ENCODE measurements at places on chromosomes 5 and 9. TPM values are rescaled to one million over a fixed set of nuclear protein-coding genes. Genes with fewer than 3 reads are reported as not detected.

The DMGDH gene
- not detected for total RNA-seq

The BHMT2 gene
- not detected for total RNA-seq

The ANKRD20A1 gene
- total RNA-seq: 1.2 TPM

The ENTPD2 gene
- 0.34 TPM for total RNA-seq

The ACOT12 gene
- not detected for total RNA-seq

DNA sequence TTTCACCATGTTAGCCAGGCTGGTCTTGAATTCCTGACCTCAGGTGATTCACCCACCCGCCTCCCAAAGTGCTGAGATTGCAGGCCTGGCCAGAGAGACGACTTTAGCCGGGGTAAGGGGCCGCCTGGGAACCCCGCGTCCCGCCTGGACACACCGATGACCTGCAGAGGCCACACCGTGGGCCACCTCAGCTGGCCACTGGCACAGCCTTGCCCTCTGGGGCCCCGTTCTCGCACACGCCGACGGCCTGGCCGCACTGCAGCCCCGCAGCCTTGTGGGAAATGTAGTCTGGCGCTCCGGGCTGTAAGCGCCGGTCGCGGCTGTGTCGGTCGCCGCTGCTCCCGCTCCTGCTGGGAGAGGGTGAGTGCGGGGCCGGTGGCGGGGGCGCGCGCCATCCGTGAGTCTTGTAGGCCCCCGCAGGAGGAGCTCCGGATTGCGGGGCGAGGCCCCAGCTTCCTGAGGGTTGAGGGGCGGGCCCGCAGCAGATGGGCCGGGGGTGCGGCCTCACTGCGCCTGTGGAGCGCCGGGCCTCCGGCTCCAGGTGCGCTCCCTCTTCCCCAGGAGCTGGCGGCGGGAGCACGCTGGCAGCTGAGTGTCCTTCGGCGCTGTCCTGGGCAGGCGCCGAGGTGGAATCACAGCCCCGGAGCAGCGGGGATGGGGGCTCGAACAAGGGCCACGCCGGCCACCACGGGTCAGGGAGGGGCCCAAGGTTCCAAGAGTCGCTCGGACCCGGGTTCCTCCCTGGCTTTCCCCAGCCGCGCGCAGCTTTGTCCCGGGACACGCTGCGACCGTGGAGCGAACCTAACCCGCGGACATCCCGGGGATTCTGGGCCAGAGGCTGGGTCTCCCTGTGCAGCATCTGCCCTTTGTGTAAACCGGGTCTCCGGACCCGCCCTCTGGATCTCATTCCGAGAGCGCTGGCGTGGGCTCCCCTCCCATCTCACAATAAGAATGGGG, at the start of gene ZFP2:
TSS of gene ZFP2 (plus strand) at position 299 of the 957 bp plus-strand sequence. CDS start 35,401 bp downstream, outside the sequence.
- no peaks in the 10 kb centered on the region for H3K27me3 ChIP-seq
- H3K36me3 ChIP-seq: peaks cover 29% of the 10 kb centered on the region
- peak within 1 kb of the TSS; percentile 43 for H3K4me3 ChIP-seq
- peak; percentile 26 for DNase-seq
- no peak within 1 kb of the TSS for H3K27ac ChIP-seq

GRCh38 chr5:886716-887325, 5.8 kb downstream of the BRD9 start:
- H3K27me3 ChIP-seq: peaks cover 7% of the 10 kb centered on the region
- no peak overlapping the region for H3K27ac ChIP-seq
- no peak for DNase-seq
- peaks cover 91% of the 10 kb centered on the region for H3K36me3 ChIP-seq

DNA sequence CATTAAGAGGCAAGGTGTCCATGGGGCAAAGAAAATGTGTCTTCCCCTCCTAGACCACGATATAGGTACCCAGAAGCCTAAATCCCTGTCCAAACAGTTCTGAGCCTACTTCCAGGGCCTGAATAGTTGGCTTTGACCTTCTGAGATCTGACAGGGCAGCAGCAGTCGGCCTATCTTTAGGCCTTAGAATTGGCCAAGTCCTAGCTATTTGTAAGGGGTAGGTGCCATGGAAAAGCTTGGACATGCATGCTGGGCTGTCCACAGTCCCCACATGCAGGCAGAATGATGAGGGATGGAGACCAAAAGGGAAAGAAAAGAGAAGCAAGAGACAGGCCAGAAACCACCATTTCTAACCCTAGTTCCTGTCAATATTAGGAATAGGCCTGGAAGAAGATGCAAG, 346.1 kb downstream of the ANXA1 start:
- H3K4me3 ChIP-seq: no peak overlapping the region
- no peak for DNase-seq
- no peak overlapping the region for H3K27ac ChIP-seq
- no peaks in the 10 kb centered on the region for H3K27me3 ChIP-seq
- H3K4me1 ChIP-seq: no peaks in the 10 kb centered on the region

DNA sequence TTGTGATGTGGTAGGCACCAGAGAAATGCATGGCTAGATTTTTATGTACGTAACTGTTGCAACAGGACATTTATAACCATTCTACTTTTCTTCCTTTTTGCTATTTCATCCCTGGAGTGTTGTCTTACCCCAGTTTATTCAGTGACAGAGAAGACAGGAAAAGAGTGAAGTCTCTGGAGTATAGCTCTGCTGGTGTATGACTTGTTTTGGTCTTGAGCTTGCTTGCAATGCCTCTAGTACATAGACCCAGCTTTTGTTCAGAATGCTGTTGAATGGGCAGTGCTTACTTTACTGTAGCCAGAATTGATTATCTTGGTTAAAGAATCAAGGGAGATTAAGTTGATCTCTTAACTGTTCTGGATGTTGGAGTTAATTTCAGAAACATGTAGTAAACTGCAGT, 94.3 kb downstream of the PBX3 start:
- no peak overlapping the region for H3K4me3 ChIP-seq
- H3K36me3 ChIP-seq: no peaks in the 10 kb centered on the region
- H3K27me3 ChIP-seq: no peaks in the 10 kb centered on the region
- no peaks in the 10 kb centered on the region for H3K4me1 ChIP-seq

GRCh38 chr5:170571875-170572852, 68.3 kb downstream of the KCNIP1 start:
- H3K4me3 ChIP-seq: no peak overlapping the region
- peaks cover 10% of the 10 kb centered on the region for H3K4me1 ChIP-seq
- no peaks in the 10 kb centered on the region for H3K36me3 ChIP-seq
- peak; percentile 26 for DNase-seq
- peaks cover 35% of the 10 kb centered on the region for H3K27me3 ChIP-seq
- no peak overlapping the region for H3K27ac ChIP-seq

GRCh38 chr5:10586555-10586954, 22.7 kb downstream of the ANKRD33B start:
- peaks cover 4% of the 10 kb centered on the region for H3K27me3 ChIP-seq
- H3K36me3 ChIP-seq: peaks cover 9% of the 10 kb centered on the region
- no peak overlapping the region for H3K27ac ChIP-seq
- no peak overlapping the region for H3K4me3 ChIP-seq

- no peaks in the 10 kb centered on the region for H3K27me3 ChIP-seq
- H3K4me1 ChIP-seq: no peaks in the 10 kb centered on the region
- H3K4me3 ChIP-seq: no peak overlapping the region
- no peak overlapping the region for H3K27ac ChIP-seq
- H3K36me3 ChIP-seq: no peaks in the 10 kb centered on the region
Measured at GRCh38 chr5:8641786-8642505, 773.0 kb downstream of the MTRR start.

- no peak for DNase-seq
- H3K27me3 ChIP-seq: no peaks in the 10 kb centered on the region
- H3K4me3 ChIP-seq: no peak overlapping the region
- H3K27ac ChIP-seq: no peak overlapping the region
Measured at GRCh38 chr9:16618524-16618923, 251.9 kb downstream of the BNC2 start.

GRCh38 chr5:159514229-159514810, 184.0 kb upstream of the IL12B start:
- H3K4me3 ChIP-seq: no peak overlapping the region
- H3K36me3 ChIP-seq: no peaks in the 10 kb centered on the region
- H3K4me1 ChIP-seq: peaks cover 3% of the 10 kb centered on the region
- no peak overlapping the region for H3K27ac ChIP-seq
- peaks cover 8% of the 10 kb centered on the region for H3K27me3 ChIP-seq

- peaks cover 3% of the 10 kb centered on the region for H3K36me3 ChIP-seq
- H3K27ac ChIP-seq: no peak overlapping the region
- H3K4me1 ChIP-seq: peaks cover 13% of the 10 kb centered on the region
- H3K27me3 ChIP-seq: no peaks in the 10 kb centered on the region
- DNase-seq: no peak
Measured at GRCh38 chr5:124906339-124907097, 160.1 kb upstream of the ZNF608 start.

- peaks cover 8% of the 10 kb centered on the region for H3K27me3 ChIP-seq
- DNase-seq: no peak
- no peak overlapping the region for H3K4me3 ChIP-seq
- no peak overlapping the region for H3K27ac ChIP-seq
Measured at GRCh38 chr5:158995694-158996173, 104.0 kb downstream of the EBF1 start.

DNA sequence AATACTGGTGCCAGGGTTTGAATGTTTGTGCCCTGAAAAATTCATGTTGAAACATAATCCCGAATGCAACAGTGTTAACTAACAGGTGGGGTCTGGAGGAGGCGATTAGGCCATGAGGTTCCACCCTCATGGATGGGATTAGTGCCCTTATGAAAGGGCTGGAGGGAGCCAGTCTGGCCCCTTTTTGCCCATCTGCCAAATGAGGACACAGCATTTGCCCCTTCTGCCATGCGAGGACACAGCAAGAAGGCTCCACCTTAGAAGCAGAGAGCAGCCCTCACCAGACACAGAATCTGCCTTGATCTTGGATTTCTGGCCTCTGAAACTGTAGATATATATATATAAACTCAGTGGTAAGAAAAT, 32.6 kb upstream of the RNF130 start:
- no peak overlapping the region for H3K27ac ChIP-seq
- H3K4me3 ChIP-seq: no peak overlapping the region
- no peak for DNase-seq
- H3K27me3 ChIP-seq: peaks cover 3% of the 10 kb centered on the region
- H3K4me1 ChIP-seq: no peaks in the 10 kb centered on the region

DNA sequence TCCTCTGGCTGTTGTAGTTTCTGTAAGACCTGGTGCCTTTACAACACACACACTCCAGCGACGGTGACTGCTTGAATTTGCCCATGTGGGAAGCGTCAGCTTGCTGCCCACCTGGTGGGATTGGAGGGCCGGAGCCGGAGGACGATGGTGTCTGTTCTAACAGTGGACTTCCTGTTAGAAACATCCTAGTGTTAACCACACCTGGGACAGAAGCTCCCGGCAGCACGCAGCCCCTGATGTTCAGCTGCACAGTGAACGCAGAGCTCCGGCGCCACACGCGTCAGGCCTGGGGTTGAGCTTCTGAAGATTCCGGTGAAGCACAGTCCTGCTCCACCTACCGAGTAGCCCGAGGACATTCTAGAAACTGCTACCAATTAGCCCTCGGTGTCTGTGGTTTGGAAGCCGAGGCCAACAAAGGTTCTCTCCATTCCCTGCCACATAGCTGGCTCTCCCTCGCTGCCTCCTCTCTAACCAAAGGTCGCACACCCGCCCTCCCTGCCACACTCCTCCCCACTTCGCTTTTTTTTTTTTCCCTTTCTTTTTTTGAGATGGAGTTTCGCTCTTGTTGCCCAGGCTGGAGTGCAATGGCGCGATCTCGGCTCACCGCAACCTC, 14.4 kb downstream of the PMPCA start:
- H3K4me1 ChIP-seq: peaks cover 3% of the 10 kb centered on the region
- no peaks in the 10 kb centered on the region for H3K27me3 ChIP-seq
- peaks cover 35% of the 10 kb centered on the region for H3K36me3 ChIP-seq
- no peak overlapping the region for H3K27ac ChIP-seq
- no peak overlapping the region for H3K4me3 ChIP-seq

DNA sequence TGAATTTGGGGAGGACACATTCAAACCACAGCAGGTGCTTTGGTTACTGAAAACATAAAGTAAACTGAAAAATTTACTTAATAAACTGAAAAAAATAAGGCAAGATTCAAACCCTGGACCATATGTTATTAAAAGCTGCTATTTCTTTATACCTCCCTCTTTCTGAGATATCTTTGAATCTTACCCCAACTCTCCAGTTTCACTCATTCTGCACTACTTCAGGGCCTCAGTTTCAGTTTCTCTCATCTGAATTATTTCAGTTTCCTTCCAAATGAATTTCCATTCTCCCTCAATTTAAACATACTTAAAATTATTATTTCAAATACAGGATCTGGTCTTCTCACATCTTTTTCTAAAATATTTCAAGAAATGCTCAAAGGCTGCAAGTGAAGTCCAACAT, 4.9 kb upstream of the OXCT1 start:
- no peak for DNase-seq
- no peak overlapping the region for H3K27ac ChIP-seq
- peaks cover 24% of the 10 kb centered on the region for H3K4me1 ChIP-seq
- peaks cover 7% of the 10 kb centered on the region for H3K27me3 ChIP-seq
- H3K4me3 ChIP-seq: no peak overlapping the region

GRCh38 chr5:171205375-171205774, 103.7 kb upstream of the TLX3 start:
- no peaks in the 10 kb centered on the region for H3K4me1 ChIP-seq
- H3K4me3 ChIP-seq: no peak overlapping the region
- H3K36me3 ChIP-seq: no peaks in the 10 kb centered on the region
- H3K27ac ChIP-seq: no peak overlapping the region
- DNase-seq: no peak

DNA sequence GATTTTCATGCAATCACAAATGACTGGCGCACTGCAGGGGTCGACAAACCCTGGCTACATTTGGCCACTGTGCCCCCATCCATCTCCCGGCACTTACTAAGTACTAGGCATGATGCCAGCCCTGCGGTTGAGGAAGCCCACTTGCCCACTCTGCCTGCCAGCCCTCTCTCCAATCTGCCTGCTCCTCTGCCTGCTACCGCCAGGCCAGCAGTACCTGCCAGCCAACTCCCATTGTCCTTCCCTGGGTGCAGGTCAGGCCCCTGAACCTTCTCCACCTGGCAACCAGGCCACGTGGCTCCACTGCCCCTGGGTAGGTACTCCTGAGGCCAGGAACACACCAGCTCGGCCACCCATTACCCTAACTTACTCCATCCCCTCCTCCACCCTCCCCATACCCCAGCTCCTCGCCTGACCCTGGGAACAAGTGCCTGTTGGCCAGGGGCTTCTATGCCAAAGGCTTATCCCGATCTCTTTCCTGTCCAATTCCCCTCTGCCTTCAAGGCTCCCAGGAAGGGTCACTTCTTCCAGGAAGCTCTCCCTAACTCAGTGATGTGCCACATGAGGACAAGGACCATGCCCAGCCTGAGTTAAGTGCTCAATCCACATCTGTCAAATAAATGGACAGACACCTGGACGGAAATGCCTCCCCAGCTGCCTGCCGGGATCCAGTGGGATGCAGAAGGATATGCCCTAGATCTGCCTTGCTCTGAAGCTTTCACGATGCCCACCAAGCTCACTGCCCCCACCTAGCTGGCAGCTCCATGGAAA, 6.6 kb downstream of the EEIG1 start:
- H3K4me3 ChIP-seq: peak overlapping the region; percentile 97
- peak overlapping the region; percentile 99 for H3K27ac ChIP-seq
- peaks cover 85% of the 10 kb centered on the region for H3K36me3 ChIP-seq
- no peak for DNase-seq
- no peaks in the 10 kb centered on the region for H3K27me3 ChIP-seq

- no peaks in the 10 kb centered on the region for H3K36me3 ChIP-seq
- DNase-seq: no peak
- no peaks in the 10 kb centered on the region for H3K27me3 ChIP-seq
- H3K27ac ChIP-seq: no peak overlapping the region
Measured at GRCh38 chr5:27742805-27743204, 704.4 kb upstream of the CDH9 start.

GRCh38 chr5:38725371-38725865, 120.4 kb upstream of the OSMR start:
- H3K4me1 ChIP-seq: no peaks in the 10 kb centered on the region
- H3K36me3 ChIP-seq: no peaks in the 10 kb centered on the region
- H3K4me3 ChIP-seq: no peak overlapping the region
- peaks cover 5% of the 10 kb centered on the region for H3K27me3 ChIP-seq
- no peak for DNase-seq
- no peak overlapping the region for H3K27ac ChIP-seq

GRCh38 chr5:150945947-150946346, 41.2 kb upstream of the ZNF300 start:
- H3K36me3 ChIP-seq: peaks cover 8% of the 10 kb centered on the region
- DNase-seq: no peak
- H3K27me3 ChIP-seq: peaks cover 5% of the 10 kb centered on the region
- H3K4me1 ChIP-seq: no peaks in the 10 kb centered on the region
- no peak overlapping the region for H3K27ac ChIP-seq
- no peak overlapping the region for H3K4me3 ChIP-seq
